ENCODE measurements at places on chromosomes 6 and 20. TPM values are rescaled to one million over a fixed set of nuclear protein-coding genes. Genes with fewer than 3 reads are reported as not detected.

- peak; percentile 3 for DNase-seq
These were observed 202.8 kb upstream of the CST7 start for GRCh38 chr20:24746351-24746685.

- no peak for DNase-seq
These were observed 4.9 kb upstream of the FKBP1A start for GRCh38 chr20:1397710-1398109.

SMAP1 gene
- total RNA-seq: 27.3 TPM

DNA sequence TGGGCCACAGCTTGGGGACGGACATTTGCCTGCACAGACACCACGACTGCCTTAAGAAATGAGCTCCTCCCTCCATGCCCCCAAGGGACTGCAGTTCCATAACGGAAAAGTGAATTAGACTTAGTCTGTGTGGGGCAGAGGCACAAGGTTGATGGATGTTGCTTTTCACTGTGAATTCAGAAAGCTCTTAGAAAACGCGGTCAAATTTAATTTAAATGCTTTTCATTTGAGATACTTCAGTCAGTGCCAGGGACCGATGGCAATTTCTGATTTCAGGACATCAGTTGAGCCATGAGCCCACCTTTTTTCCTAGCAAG is 356.4 kb downstream of the KIF16B start:
- DNase-seq: no peak

TFAP2D gene
- not detected for total RNA-seq
